Bone marrow (tissue), 2 donors: ENCODE measurements at places on chromosomes 2 and 18.

GRCh38 chr2:59874971-59875755, 678.3 kb downstream of the BCL11A start:
- no peak for DNase-seq

GRCh38 chr18:79735071-79735980, 55.7 kb downstream of the CTDP1 start:
- DNase-seq = no peak

DNA sequence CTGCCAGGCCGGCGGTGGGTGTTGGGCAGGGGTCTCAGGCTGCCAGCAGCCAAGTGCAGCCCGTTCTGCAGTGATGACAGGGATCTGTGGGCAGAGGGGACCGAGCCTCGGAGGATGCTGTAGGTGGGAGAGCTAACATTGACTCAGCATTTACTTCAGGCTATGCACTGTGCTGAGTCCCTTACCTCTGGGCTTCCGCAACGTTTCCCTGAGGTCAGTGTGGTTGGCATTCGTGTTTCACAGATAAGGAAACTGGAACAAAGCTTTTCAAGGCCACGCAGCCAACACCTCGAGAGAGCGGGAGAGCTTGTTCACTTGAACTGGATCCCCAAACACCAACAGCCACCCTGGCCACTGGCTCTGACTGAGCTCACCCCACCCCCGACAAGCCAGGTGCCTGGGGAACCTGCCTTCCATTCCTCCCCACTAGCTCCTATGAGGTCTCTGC, 839 bp upstream of the GPR148 start:
- no peak for DNase-seq

GRCh38 chr2:45886171-45886663, 234.7 kb downstream of the PRKCE start:
- DNase-seq = no peak

DNA sequence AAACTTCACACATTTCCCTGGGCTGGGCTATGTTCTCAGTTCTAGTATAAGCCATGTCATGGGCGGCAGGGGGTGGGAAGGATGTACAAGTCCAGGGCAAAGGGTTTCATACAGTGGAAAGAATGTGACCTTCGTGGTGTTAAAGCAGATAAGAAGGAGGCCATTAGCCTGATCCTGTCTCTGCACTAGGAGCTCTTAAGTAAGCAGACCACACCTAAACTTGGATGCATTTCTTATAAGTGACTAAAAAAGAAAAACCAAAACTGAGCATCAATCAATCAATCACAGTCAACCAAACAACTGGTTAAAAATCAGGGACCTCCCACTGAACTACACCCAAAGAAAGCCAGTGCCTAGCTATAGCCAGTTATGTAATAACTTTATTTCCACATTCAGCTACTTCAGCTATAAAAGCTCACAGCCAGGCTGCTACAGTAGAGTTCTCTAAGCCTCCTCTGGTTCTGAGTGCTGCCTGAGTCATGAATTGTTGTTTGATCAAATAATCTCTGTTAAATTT, 46.8 kb upstream of the RIOK3 start:
- no peak for DNase-seq

DNA sequence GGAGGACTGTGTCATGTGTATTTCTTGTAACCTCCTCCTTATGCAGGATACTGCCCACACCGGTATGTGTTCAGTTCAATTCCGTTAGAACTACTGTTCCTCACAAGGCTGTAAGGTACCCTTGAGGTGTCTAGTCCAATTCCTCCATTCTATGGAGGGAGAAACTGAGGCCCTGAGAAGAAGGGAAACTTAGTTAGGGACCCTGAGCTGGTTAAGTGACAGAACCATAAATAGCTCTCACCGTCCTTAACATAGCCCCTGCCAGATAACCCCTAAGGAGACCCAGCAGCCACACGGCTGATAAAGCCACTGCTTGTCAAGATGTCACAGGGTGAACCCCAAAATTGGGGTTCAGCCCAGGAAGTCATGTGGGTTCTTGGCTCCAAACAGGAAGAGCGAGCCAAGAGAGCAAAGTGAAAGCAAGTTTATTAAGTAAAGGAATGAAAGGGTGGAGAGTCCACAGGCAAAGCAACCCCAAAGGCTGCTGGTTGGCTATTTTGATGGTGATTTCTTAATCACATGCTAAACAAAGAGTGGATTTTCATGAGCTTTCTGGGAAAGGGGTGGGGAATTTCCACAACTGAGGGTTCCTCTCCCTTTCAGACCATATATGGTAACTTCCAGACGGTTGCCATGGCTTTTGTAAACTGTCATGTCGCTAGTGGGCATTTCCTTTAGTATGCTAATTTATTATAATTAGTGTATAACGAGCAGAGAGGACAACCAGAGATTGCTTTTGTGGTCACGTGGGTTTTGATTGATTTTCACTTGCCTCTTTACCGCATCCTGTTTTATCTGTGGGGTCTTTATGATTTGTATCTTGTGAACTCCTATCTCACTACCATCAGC, 83.4 kb upstream of the RTN4 start:
- peak; percentile 74 for DNase-seq

GRCh38 chr2:43293744-43294695, 67.6 kb upstream of the ZFP36L2 start:
- DNase-seq = no peak

GRCh38 chr18:62999392-62999791, 284.1 kb downstream of the PHLPP1 start:
- DNase-seq = no peak

DNA sequence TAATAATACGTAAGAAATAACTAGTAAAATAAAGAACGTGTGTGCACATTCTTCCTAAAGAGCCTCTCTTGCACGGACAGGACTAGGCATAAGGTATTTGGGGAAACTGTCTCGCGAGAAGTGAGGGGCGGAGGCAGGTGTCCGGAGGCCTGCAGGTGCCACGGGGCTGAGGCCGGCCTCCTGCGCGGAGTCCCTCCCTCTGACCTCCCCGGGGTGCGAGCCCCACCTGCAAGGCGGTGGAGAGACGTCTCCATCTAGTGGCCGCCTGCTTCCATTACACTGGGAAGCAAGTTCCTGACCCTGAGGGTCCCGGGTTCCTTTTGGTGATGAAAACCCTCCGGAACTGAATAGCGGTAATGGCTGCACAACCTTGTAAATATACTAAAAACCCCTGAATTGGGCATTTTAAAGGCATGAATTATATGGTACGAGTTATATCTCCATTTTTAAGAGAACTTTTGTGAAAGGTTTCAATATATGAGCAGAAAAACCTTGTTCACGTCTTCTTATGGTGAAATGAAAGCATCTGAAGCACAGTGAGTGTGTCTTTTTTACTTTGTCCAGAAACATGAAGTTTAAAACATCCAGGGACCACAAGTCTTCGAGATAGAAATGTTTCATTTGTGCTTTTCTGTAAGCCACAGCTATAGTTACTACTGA, 35.5 kb upstream of the CTDP1 start:
- peak; percentile 26 for DNase-seq

DNA sequence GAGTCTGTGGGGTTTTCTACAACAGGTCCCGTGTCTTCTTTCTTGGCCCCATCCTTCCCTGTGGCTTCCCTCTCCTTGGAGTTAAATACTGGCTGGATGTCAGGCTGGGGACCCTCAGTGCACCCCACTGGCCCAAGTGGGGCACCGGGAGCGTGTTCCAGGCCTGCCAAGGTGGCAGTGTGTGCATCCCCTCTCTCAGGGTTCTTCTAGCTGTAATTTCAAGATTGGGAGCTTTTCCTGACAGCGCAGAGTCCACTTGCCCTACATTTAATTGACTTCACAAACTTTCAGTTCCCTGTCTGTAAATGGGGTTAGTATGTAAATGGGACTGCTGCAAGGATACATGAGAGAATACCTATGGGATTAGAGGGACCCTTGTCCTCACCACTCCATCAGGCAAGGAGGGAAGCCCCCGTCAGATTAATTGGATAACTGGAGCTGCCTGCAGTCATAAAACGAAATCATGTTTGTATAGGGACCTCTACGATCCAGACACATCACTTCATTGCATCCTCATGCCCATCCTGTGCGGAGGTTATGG, 66.6 kb downstream of the IL1R2 start:
- no peak for DNase-seq

DNA sequence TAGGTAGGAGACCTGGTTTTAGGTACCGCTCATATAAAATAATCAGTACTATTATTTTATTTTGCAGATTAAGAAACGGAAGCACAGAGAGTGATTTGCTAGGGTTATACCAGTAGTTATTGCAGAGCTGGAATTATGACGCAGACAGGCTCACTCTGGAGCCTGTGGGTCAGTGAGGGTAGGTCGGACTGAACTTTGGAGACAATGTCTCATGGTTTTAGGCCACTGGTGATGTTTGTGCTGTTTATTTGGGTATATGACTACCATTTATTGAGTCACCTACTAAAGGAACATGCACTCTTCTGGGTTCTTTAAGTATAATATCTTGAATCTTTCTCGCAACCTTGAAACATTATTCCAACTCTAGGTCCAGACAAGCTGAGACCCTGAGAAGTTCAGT, 33.5 kb upstream of the IL1R1 start:
- no peak for DNase-seq

DNA sequence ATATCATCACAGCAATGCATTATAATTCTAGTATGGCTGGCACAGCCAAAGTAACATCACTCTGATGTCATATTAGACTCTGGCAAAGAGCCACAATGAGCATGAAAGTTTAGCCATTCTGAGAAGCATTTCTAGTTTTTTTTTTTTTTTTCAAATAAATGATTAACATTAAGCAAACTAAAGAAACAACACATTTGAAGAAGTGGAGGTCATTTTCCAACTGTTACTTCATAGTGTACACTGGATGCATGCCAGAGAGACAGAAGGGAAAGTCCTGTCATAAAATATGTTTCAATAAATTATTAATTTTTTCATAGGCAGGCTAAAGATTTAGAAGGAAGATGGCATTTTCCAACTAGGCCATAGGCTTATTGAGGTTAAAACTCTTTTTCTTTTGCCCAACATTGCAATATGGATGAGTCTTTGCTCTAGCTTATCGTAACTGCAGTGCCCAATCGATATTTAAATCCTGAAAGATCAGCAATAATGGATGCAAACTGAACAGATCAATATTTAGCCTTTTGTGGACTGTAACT, 1630.4 kb upstream of the ACVR2A start:
- no peak for DNase-seq

- peak; percentile 33 for DNase-seq
Measured at GRCh38 chr2:201208563-201209252, 25.8 kb downstream of the CASP10 start.

DNA sequence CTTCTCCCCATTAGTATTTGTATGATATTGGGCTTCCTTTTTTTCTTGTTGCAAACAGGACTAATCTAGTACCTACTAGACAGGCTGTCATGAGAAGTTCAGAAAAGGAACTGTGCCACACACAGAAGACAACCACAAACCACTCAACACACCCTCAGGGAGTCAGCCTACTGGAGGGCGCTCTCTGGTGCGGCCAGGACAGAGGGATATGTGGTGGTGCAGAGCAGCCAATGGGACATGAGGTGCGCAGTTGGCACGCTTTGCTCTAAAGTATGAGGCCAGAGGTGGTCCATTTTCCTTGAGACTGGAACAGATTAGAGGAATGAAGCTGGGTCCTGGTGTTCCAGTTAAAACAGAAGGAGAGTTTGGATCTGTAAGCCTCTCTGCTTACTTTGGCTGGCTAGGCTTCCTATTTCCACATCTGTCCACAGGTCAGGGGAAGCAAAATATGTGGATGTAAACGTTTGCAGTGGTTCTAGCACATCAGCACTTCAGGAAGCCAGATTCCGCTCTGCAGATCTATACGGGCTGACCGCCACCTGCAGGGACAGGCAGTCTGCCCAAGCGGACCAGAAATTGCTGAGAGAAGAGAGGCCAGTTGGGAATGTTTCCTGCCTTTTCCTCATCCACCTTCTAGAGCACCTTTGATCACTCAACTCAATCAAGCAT, 114.1 kb downstream of the GFPT1 start:
- DNase-seq = no peak

GRCh38 chr2:68943581-68944568, 8.8 kb downstream of the GKN2 start:
- peak; percentile 9 for DNase-seq
